Islet precursor cell (in vitro differentiated cells): ENCODE measurements at places on chromosomes 12 and 14.

DNA sequence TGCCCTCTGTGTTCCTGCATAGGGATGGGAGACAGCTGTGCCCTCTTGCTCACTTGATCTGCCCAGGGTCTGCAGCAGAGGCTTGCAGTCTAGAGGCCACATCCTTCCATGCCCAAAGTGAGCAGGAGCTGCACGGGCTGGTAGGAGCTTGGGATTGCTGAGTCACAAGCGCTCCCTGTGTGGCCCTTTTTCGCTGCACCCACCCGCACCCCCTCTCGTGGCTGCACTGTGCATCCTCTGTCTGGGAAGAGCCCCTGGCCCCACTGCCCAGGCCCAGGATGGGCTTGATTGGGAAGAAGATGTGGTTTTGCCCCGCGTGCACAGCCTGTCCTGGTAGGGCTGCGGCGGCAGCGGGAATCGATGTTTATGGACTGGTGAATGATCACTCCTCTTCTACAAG is 192.4 kb downstream of the TSPAN9 start:
- DNase-seq: no peak

GRCh38 chr12:5407034-5407856 is 24.7 kb upstream of the NTF3 start:
- no peak for DNase-seq

DNA sequence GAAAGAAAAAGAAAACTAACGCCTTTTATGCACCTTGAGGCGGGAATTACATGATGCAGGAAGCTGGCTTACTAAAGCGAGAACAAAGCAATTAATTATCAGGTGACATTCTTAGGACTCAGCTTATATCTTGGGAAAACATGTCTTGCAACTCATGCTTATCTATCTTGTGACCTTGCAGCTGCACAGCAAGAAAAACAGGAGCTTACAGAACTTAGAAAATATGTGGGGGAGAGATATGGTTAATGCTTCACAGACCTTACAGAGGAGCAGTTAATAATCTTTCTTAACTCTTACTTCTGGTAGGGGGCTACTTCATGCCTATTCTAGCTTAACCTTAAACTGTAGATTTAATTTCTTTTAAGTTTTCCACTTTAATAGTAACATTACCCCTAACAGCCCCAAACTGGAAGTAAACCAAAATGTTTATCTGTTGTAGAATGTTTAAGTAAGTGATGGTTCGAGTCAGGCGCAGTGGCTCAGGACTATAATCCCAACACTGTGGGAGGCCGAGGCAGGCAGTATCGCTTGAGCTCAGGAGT is 13.2 kb upstream of the OR11G2 start:
- no peak for DNase-seq

DNA sequence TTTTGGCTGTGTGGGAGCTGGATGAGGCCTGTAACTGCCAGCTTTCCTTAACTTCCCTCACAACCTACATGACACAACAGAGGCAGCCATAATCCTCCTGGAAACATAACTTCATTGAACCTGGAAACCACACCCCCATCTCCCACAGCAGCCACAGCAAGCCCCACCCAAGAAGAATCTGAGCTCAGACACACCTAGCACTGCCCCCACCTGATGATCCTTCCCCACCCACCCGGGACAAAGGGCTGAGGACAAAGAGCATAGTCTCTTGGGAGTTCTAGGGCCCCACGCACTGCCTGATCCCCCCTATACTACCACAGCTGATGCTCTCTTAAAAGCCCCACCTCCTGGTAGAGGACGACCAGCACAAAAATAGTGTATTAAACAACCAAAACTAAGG is 29.6 kb upstream of the TSPAN8 start:
- no peak for DNase-seq

DNA sequence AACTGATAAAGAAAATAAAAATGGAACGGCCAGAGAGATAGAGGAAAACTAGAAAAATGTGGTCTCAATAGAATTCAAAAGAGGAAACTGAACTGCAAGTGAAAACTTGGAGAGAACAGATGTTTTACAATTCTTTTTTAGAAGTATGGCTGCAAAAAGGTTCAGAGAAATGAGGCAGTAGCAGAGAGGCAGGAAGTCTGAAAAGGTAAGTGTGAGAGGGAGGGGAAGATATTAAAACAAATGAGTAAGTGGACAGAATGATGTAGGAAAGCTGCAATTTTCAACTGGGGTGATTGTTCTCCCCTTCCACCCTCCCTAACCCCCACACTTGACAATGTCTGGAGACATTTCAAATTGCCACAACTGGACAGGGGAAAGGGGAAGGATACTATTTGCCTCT is 12.9 kb downstream of the BTBD7 start:
- no peak for DNase-seq

GRCh38 chr12:13534242-13534641 is 337.7 kb downstream of the EMP1 start:
- DNase-seq: no peak

DNA sequence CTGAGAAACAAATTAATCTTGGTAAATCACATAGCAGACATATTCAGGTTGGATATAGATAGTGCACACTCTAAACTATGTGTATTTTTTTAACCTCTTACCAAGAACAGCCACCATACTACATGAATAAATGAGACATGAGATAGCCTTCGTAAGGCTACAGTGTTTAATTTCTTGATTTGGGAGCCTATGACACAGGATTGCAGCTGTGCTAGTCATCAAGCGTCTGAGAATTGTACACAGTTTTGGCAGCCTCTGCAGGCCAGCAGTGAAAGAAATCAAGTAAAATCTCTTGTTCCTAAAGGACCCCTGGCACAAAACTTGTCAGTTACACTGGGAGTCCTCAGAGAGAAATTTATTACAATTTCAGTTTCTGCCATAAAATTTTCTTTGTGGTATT is 236.1 kb downstream of the C12orf50 start:
- no peak for DNase-seq
